ENCODE measurements at places on chromosomes 2 and 18.

DNA sequence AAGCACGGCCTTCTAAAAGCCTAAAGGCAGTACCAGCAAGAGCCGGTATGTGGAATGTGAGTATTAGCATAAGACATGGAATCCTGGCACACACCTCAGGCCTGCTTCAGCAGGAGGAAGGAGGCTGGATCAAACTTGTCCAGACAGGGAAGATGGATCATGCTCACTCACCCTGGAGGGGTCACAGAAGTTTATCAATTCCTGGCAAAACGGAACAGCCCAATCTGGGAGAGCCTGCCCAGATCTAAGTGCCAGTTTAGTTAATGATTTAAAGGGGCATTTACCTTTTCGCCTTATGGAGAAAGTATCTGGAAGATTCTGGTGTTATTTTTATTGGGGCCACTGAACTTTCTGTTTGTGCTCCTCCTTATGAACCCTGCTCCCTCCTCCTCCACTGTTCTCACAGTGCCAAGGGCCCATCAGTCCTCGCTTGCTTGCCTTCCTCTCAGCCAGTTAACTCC, 58.3 kb upstream of the NFE2L2 start:
- DNase-seq: no peak

GRCh38 chr18:46293742-46294181, 189.6 kb downstream of the HAUS1 start:
- DNase-seq: no peak

- no peak for DNase-seq
Observed at GRCh38 chr2:32904751-32905150, 42.0 kb upstream of the LTBP1 start.

DNA sequence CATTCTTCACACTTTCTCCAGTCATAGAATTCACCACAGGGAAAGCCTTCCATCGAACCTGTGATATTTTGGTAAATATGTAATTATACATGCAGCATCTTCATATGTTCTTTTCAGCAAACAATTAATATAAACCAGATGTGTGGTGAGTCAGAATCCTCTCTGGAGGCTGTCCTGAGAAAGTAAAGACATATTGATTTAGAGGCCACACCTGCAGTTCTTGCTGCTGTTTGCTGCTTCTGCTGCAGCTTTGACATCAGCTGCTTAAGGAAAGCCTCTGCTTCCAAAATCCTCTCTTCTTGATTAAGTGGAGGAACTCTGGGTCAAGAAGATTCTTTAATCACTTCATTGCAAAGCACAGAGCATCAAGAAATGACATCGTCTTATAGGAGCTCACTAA, 568.8 kb upstream of the ZEB2 start:
- DNase-seq: no peak

DNA sequence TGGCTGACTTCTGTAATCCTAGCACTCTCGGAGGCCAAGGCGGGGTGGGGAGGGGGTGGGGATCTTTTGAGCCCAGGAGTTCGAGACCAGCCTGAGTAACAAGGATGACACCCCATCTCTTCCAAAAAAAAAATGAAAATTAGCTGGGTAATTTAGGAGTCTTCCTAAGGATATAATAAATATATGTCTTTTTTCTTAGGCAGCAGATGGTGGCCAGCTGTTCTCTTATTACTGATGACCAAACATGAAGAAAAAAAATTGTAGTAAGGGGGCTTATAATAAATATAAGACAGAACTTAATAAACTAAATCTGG, 4.2 kb upstream of the IMPA2 start:
- DNase-seq: no peak

DNA sequence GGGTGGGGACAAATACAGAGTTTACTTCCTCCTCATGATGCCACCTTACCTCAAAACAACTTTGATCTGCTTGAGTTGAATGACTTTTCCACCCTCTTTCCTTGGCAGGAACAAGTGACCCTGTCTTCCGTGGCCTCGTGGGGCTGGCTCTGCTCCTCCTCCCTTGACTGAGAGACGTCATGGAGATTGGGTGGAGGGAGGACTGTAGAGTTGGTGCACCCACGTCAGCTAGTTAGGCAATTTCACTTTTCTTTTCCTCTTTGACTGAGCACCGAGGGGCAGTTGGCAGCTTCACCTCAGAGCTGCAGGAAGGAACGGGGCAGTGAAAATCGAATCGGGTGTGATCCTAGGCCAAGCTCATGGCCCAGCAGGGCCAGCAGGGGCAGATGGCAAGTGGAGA, at the start of gene SP140:
Gene SP140 (plus strand): TSS at position 251 of the 400 bp plus-strand sequence. CDS start 109 bp downstream, at position 360.
- DNase-seq: no peak

- DNase-seq: no peak
Observed at GRCh38 chr2:234961784-234962183, 10.0 kb downstream of the SH3BP4 start.

GRCh38 chr2:164068063-164068462, 332.3 kb upstream of the FIGN start:
- DNase-seq: no peak

GRCh38 chr18:31657823-31658669, 26.3 kb downstream of the B4GALT6 start:
- no peak for DNase-seq

- DNase-seq: no peak
Observed at GRCh38 chr2:135219226-135219625, 167.1 kb downstream of the RAB3GAP1 start.

- no peak for DNase-seq
Observed at GRCh38 chr2:18398833-18399232, 161.6 kb downstream of the RDH14 start.
